ENCODE measurements at places on chromosomes 13 and 19. TPM values are rescaled to one million over a fixed set of nuclear protein-coding genes. Genes with fewer than 3 reads are reported as not detected.
A peak's percentile ranks its signal among the peaks of the same experiment; 100 is the strongest.

GRCh38 chr19:4600082-4600481 lies 39.2 kb upstream of the TNFAIP8L1 start:
- DNase-seq = no peak

Gene LILRB3
- 4.3 TPM for total RNA-seq

GRCh38 chr13:40228990-40229389 lies 437.5 kb downstream of the FOXO1 start:
- DNase-seq = no peak

DNA sequence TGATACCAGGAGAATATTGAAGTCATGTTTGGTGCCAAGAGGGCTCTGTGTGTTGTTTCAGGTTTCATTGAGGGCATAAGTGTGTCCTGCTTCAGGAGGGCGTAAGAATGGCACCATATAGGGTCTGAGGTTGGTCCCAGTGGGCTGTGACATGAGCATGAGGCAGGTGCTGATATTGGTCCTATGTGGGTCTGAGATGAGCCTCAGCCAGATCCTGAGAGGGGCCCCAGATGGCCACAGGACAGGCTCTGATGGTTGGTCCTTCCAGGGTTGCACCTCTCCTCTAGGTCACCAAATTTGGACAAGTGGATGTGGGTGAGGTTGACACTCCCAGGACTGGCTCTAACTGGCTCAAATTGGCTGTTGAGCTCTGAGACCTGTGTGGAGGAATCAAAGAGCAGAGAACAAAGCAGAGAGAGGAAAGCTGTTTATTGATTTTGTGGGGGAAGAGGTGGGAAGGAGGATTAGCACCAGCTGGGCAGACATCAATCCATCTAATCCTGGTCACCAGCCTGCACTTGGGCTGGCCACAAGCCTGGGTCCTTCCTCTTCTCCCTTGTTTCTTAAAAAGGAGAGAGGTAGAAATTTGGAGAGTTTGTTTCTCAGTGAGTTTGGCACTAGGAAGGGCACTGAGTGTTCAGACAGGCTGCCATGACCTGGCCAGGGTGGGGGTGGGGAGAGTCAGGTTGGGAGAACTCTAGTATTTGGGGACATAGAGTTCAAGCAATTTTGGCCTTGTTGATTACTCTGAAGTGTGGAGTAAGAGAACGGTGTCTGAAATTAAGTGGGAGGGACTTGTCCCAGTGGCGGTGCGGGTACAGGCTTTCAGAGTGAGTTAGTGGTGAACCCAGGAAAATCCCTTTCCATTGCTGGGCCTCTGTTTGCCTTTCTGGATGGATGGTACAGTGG lies 38.7 kb downstream of the CYP2B6 start:
- no peak for DNase-seq

GRCh38 chr19:41371541-41371940 lies 4.8 kb upstream of the TMEM91 start:
- DNase-seq = no peak

DNA sequence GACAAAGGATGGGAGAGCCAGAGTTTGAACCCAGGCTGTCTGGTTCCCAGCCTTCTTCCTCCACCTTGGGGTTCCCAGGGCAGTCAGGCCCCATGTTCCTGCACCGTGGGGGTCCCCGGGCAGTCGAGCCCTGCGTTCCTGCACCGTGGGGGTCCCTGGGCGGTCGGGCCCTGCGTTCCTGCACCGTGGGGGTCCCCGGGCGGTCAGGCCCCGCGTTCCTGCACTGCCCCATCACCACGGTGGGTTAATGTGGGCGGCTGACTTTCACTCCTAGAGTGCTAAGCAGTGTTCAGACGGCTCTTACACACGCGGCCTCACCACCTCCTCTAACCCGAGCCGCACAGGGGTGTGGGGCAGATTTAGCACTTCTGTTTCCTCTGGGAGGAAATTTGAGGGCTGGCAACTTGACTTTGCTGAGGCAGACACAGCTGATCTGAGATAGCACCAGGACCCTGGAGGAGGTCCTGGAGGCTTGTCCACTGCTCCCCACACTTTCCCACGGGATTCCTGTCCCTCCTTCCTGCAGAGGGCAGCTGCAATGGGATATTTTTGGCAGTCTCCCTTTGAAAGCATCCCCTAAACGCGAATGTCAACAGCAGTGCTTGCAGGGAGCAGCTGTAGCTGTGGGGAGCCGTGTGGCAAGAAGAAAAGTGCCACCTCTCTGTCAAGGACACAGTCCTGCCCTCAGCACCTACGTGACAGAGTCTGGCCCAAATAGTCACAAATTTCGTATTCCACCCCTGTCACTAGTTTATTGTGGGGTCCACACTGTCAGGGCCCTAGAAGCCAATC lies 239.4 kb downstream of the TEX29 start:
- DNase-seq = no peak

Gene CFAP97D2
- not detected for total RNA-seq

- no peak for DNase-seq
Observed at GRCh38 chr19:32313569-32314265, 31.7 kb upstream of the ZNF507 start.

DNA sequence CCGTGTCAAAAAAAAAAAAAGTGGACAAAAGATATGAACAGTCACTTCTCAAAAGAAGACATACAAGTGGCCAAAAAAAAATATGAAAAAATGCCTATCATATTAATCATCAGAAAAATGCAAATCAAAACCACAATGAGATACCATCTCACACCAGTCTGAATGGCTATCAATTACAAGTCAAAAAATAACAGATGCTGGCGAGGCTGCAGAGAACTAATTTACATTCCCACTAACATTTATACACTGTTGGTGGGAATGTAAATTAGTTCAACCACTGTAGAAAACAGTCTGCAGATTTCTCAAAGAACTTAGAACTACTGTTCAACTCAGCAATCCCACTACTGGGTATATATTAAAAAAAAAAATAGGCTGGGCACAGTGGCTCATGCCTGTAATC lies 26.5 kb upstream of the FOXO1 start:
- no peak for DNase-seq

DNA sequence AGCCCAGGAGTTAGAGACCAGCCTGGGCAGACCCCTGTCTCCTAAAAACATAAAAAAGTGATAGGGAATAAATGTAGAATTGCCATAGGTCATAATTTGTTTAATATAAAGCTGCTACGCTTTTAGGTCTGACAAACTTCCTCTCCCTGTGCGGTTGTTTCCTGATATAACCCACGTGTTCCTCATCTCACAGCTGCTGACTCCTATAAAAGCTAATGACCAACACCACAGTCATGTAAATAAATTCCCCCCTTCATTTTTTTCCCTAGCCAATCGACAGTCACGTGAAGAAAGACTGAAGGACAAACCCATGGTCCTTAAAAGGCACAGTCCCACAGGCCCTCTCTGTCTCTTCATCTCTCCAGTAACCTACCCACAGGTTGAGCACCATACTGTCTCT lies 27.5 kb downstream of the ZNF266 start:
- no peak for DNase-seq

GRCh38 chr13:51970349-51970748 lies 40.9 kb downstream of the ATP7B start:
- no peak for DNase-seq

- no peak for DNase-seq
Observed at GRCh38 chr19:53961523-53962356, 997 bp upstream of the CACNG8 start.

DNA sequence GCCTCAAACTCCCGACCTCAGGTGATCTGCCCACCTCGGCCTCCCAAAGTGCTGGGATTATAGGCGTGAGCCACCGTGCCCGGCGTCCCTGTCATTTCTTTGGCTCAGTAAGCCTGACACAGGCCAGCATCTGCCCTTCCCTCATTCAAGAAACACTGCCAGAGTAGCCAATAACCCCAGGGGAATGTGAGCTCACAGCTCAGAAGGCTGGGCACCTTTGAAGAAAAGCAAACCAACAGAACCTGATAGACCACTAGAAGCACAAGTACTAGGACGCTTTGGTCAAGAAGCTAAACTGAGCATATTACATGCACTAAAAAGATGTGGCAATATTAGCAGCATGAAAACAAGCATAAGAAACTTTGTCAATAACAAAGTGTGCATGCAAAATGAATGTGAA lies 14.2 kb downstream of the SIGLEC5 start:
- DNase-seq = no peak

Gene SUGP2
- 65.4 TPM for total RNA-seq

Gene SLC7A9
- 0.66 TPM for total RNA-seq

- no peak for DNase-seq
Observed at GRCh38 chr13:30751183-30751933, 16.0 kb downstream of the ALOX5AP start.

- DNase-seq = no peak
Observed at GRCh38 chr19:18057557-18057956, 29.2 kb downstream of the IL12RB1 start.

GRCh38 chr13:103961784-103962183 lies 895.6 kb upstream of the SLC10A2 start:
- DNase-seq = no peak

Gene NDUFA11
- total RNA-seq = 213 TPM

DNA sequence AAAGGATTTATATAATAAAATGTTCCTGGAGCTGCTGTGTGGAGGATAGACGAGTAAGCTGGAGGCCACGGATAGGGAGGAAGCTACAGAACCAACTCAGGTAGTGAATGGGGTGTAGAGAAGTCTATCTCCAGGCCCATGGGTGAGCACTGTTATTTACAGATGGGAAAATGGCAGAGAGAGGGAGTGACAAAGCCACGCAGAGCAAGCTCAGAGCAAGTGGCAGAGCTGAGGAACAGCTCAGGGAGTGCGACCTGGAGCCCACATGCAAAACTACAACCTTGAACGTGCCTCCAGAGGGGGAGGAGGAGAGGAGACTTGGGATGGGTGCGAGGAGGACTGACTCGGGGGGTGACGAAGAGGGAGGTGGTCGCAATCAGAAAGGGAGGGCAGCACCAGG lies 13.4 kb upstream of the RSPH6A start:
- no peak for DNase-seq

DNA sequence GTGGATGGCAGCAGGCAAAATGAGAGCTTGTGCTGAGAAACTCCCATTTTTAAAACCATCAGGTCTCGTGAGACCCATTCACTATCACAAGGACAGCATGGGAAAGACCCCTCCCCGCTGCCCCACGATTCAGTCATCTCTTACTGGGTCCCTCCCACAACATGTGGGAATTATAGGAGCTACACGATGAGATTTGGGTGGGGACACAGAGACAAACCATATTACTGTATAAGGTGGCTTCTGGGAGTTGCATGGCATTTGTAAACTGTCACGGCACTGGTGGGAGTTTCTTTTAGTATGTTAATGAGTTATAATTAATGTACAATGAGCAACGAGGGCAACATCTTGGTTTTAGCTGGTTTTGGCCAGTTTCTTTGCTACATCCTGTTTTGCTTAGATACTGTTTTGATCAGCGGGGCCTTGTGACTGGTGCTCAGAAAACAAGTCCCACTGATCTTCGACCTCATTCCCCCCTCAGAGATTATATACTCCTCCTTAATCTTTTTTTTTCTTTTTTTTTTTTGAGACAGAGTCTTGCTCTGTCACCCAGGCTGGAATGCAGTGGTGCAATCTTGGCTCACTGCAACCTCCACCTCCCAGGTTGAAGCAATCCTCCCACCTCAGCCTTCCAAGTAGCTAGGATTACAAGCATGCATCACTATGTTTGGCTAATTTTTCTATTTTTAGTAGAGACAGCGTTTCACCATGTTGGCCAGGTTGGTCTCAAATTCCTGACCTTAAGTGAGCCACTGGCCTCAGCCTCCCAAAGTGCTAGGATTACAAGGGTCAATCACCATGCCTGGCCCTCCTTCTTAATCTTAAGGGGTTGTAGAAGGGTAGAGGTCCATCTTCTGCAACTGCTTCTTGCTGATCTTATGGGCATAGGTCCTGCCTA lies 21.3 kb upstream of the ZNF599 start:
- no peak for DNase-seq

Gene FXYD3
- total RNA-seq = 3,185 TPM

DNA sequence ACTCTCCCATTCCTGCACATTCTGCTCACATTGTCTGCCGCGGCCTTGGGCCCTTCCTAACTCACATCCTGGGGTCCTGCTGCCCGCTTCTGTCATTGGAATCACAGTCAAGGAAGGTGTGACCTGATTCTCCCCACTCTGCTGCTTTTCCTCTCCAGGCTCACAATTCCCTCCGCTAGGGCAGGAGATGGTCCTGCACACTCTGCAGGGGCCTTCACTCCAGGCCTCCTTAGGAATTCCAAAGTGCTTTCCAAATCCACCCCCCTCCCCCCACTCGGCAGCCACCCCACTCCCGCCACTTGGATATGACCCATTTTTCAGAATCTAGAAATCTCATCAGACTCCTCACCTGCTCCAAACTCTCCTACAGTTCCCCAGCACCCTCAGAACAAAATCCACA lies 3.1 kb upstream of the SLC5A5 start:
- DNase-seq = no peak

Gene BICRA
- total RNA-seq = 18.5 TPM

DNA sequence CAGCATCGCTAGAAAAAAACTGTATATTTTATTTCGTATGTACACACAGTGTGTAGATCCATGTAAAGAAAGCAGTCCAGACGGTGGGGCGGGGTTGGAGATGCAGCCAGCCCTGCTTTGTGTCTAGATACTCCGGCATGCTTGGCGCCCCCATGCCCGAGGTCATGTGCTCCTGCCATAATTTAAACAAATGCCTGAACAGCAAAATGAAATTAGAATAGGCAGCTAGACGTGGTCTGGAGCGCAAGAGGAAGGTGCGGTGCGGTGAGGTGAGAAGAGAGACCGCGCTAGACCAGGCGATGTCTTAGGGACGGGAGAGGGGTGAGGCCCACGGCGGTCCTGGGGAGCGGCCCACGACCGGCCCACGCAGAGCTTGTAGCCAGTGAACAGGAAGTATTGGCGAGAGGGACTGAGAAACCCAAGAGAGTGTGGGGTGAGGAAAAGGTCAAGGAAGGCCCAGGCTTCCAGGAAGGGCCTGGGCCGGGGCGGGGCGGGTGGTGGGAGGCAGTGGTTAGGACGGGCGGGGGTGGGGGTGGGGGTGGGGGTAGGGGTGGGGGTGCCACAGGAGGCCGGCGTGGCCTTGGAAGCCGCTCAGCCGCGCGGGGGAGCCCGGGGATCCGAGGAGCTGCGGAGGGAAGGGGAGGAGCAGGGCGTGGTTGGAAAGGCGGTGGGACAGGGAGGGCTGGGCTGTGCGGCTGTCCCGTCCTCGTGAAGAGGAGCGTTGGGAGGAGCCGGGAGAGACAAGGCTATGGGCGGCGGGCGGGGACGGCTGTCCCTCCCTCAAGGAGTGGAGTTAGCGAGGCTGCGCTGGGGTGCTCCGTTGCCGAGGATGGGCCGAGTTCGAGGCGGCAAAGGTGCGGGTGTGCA lies 254.7 kb upstream of the SGCG start:
- DNase-seq = peak; percentile 69

GRCh38 chr13:39684531-39685137 lies 29.2 kb downstream of the COG6 start:
- no peak for DNase-seq

- no peak for DNase-seq
Observed at GRCh38 chr13:78468621-78469020, 134.7 kb downstream of the POU4F1 start.

Gene LRRC63
- total RNA-seq = not detected
